Stimulated activated CD8-positive, alpha-beta memory T cell treated with anti-CD3 and anti-CD28 coated beads, Interleukin-7, amount 100 ng/mL, for 24 hours (primary cell): ENCODE measurements at places on chromosomes 2 and 18.
A peak's percentile ranks its signal among the peaks of the same experiment; 100 is the strongest.

DNA sequence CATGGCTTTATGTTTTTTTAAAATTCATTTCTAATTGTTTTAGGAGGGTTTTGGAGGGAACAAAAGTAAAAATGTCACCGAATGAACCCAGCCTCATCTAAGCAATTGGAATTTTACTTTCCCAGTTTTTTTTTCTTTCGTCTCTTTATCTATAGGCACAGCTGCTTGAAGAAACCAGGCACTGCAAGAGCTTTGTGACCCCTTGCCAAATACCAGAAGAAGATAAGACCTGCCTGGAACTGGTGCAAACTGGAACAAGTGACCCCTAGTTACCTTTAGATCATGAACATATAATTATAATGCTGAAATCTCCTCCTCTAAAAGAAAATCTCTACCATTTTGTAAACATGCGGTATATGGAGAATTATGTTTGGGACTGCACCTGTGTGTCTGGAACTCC lies 100.9 kb downstream of the TSN start:
- no peak for DNase-seq

DNA sequence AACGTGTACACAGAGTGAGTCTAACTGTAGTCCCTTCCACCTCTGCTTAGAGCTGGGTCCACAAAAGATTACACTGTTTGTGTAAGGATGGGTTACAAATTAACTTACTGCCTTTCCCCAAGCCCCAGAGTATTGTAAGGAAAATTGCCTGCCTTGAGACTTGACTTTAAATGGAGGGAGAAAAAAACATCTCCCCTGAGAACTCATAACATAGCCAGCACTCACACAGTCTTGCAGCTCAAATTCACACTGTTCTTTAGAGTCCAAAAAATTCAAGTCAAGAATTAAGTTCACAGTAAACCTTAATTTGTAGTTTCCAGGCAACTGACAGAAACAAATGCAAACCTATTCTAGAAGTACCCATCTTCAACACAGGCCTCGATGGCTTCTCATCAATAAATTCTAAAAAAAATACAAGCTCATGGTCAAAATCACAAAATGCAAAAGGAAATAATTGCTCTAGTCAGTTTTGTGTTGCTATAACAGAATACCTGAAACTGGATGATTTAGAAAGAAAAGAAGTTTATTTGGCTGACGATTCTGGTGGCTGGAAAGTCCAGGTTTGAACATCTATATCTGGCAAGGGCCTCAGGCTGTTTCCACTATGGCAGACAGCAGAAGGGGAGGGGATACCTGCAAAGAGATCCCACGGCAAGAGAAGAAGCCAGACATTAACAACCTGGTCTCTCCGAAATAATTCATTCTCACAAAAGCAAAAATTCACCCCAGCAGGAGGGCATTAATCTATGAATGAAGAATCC lies 34.6 kb upstream of the TMEM17 start:
- DNase-seq, result no peak

DNA sequence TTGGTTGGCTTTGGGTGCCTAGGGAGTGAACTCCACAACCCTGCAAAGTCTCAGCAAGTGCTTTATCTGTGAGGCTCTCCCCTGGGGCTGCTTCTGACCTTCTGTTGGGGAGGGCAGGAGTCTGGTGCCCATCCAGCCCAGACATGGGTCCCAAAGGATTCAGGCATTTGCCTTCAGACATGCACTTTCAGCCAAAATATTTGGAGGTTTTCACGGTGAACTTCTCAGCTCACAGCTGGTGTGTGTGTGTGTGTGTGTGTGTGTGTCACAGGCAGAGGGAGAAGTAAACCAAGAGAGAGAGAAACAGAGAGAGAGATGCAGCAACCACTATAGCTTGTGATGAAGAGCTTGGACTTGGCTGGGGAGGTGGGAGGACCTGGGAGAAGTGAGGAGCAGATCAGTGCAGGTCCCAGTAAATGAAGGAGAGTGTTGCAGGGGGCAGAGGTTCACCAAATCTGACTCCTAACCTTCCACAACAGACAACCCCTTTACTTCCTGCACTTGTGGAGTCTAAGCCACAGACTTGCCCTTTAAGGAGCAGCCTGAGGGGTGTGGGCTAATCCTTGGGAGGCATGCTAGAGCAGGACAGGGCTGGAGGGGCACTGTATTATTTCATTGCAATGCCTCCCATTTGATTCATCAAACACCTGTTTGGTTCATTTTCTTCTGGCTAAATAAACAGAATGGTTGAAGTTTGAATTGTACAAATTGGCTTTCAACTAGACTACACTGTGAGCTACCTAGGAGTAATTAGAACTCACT lies 14.1 kb downstream of the SLC9A4 start:
- no peak for DNase-seq

DNA sequence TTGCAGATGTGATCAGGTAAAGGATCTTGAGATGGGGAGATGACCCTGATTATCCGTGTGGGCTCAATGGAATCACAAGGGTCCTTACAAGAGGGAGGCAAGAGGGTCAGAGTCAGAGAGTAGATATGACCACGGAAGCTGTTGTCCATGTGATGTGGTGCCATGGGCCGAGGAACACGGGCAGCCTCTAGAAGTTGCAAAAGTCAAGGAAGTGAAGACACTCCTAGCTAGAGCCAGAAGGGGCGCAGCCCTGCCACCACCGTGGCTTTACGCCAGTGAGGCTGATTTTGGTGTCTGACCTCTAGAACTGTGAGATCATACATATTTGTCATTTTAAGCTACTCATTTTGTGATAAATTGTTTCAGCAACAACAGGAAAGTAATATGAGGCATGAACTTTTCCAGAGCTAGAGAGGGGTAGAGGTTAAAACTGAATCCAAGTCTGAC lies 114.4 kb downstream of the CAPN13 start:
- no peak for DNase-seq

- no peak for DNase-seq
These were observed 68.0 kb downstream of the FAM124B start for GRCh38 chr2:224333726-224334482.

GRCh38 chr2:62857139-62857931 lies 151.8 kb downstream of the EHBP1 start:
- DNase-seq, result no peak

DNA sequence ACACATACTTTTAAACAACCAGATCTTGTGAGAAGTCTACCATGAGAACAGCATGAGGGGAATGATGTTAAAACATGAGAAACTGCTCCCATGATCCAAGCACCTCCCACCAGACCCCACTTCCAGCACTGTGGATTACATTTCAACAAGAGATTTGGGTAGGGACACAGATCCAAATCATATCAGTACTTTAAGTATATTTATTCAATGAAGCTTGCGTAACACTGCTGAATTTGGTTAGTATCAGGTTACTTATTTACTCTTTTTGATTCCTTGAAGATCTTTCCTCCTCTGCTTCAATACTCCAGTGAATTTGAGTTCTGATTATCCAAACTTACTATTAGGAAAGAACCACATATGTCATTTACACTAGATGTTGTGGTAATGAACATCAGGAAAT lies 418.6 kb downstream of the PIK3C3 start:
- no peak for DNase-seq

DNA sequence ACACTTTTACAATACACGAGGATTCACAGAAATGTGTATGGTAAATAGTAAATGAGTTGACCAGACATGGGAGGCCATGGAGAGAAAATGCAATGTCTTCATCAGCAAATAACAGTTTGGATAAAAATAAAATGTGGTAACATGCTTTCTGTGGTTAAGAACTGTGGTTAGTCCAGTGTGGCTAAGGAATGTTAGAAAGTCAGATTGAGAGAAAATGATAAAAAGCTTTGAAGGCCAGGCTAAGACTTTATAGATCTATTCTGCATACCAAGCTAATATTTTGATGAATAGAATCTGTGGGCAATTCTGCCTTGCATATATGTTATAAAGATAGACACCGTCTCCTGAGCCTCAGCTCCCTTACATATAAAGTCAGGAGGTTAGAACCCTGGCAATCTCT lies 215.9 kb downstream of the SOX11 start:
- DNase-seq, result no peak

DNA sequence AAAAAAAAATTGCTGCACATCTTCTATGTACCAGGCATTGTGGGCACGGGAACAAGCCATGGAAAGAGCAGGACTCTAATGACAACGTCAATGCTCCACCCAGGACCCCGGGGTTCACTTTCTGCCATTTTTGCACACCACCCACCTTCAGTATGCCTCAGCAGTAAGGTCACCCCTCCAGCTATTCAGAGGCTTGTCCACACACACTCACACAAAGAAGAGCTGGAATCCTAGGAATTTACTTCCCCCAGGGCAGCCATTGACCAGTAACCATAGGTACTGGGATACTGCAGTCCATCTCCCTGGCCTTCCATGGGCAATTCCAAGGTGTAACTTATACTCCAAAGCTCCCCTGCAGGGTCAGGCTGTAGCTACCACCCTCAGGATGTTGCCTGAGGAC lies 170.8 kb downstream of the SUCLG1 start:
- no peak for DNase-seq

DNA sequence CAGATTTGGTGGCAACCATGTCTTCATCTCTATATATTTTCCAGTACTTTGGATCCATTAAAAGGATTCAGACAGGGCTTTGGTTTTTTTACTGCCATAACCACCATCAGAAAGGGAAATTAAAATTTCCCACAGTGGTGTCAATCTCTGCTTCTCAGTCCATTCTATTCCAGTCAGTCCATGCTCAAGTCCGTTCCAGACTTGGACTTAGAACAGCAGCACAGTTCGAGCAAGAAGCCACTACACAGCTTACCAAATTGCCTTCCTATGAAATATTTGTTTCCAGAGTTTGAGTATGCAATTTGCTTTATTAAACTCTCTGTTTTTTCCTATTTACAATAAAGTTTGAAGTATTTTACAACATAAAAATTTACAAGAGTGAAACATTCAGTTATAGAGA lies 306.5 kb upstream of the GULP1 start:
- no peak for DNase-seq

- DNase-seq, result peak; percentile 17
These were observed 98.7 kb downstream of the ACVR1 start for GRCh38 chr2:157777427-157777826.

GRCh38 chr2:239269173-239269885 lies 131.5 kb downstream of the HDAC4 start:
- no peak for DNase-seq

GRCh38 chr2:54565551-54565950 lies 109.4 kb downstream of the SPTBN1 start:
- no peak for DNase-seq

DNA sequence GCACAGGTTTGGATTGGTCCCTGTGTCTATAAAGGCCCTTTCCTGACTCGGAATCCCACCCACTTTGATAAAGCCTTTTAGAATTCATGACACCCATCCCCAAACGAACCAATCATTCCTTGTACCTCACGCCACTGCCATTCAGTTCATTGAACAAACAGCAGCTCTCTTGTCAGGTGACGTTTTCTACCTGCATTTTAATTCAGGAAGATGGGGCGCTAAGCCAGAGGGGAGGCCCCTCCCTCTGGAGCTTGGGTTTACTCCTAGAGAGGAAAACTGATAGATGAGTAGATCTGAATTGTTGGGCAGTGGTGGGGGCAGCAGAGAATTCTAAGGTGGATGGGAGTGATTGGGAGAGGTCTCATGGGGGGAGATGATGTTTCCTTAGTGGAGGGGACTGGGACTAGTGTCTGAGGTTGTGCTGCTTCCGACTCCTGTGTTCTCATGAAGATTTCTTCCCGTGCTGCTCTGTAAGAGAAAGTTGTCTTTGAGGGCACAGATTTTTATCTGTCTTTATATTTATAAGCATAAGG lies 9.6 kb downstream of the RRM2 start:
- DNase-seq, result no peak

- DNase-seq, result no peak
These were observed 436.3 kb downstream of the CBLN2 start for GRCh38 chr18:72107647-72108383.

DNA sequence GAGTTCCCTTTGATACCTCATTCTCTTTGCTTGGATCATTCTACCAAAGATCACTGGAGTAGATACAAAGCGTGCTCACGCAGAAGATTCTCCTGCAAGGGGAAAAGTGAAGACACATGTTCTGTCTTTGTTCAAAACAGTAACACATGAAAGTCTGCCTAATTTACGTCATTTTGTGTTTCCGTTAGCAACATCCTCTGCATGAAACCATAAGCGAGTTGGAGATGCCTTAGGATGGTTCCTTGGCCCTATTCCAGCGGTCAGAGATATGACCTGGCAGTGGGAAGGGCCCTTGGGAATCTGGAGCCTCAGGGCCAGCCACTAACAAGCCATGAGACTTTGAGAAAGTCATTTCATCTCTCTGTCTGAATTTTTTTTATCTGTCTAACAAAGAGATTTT lies 180.9 kb upstream of the TWIST2 start:
- no peak for DNase-seq

GRCh38 chr18:74840492-74841167 lies 243.0 kb downstream of the ZNF407 start:
- DNase-seq, result no peak

DNA sequence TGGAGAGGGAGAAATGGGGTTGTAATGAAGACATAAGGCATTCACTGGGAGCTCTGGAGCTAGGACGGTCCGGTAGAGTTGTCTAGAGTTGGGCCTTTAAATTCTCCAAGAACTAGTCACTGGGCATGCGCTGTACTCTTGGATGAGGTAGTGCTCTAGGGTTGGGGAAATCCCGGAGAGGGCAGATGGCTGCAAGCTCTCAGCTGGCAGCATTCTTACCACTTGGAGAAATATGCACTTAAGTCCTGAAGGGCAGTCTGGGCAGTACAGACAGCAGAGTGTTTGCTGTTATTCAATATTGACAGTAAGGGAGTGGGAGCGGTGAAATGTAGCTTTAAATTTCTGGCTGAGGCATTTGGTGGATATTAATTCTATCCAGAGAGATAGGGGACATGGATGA lies 214.6 kb downstream of the RDH14 start:
- no peak for DNase-seq

- no peak for DNase-seq
These were observed 249.4 kb downstream of the MEIS1 start for GRCh38 chr2:66684289-66684688.

GRCh38 chr2:71073475-71073874 lies 5.0 kb downstream of the NAGK start:
- no peak for DNase-seq

DNA sequence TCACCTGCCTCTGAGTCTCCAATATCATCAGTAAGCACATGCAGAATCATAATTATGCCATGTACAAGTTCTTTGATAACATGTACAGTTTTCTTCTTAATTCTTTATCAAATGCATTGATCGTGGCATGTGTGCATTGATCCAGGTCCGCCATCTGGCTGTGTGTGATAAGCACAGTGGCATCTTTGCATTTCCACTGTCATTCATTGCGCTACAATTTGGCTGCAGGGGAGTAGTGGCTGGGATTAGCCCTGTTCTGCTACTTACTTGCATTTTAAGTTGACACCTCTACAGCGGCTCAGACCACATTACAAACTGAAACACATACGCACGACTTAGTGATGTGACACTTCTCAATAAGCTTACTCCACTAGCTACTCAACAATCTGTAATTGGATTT lies 83.6 kb upstream of the OTX1 start:
- no peak for DNase-seq

DNA sequence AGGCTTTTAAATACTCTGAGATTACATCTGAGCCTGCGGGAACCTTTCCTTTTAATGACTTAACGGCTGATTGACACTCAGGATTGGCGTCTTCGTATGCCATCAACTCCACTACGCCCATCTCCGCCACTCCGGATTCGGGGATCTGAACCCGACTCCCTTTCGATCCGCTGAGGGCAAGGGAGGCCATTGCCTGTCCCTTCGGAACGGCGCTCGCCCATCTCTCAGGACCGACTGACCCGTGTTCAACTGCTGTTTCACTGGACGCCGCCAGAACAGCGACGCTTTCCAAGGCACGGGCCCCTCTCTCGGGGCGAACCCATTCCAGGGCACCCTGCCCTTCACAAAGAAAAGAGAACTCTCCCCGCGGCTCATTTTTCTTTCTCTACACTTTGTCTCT lies 90.4 kb downstream of the PID1 start:
- DNase-seq, result no peak

GRCh38 chr18:7089369-7089768 lies 28.2 kb downstream of the LAMA1 start:
- DNase-seq, result no peak
